Ascending aorta (tissue), 2 donors: ENCODE measurements at places on chromosomes 12 and 14.

DNA sequence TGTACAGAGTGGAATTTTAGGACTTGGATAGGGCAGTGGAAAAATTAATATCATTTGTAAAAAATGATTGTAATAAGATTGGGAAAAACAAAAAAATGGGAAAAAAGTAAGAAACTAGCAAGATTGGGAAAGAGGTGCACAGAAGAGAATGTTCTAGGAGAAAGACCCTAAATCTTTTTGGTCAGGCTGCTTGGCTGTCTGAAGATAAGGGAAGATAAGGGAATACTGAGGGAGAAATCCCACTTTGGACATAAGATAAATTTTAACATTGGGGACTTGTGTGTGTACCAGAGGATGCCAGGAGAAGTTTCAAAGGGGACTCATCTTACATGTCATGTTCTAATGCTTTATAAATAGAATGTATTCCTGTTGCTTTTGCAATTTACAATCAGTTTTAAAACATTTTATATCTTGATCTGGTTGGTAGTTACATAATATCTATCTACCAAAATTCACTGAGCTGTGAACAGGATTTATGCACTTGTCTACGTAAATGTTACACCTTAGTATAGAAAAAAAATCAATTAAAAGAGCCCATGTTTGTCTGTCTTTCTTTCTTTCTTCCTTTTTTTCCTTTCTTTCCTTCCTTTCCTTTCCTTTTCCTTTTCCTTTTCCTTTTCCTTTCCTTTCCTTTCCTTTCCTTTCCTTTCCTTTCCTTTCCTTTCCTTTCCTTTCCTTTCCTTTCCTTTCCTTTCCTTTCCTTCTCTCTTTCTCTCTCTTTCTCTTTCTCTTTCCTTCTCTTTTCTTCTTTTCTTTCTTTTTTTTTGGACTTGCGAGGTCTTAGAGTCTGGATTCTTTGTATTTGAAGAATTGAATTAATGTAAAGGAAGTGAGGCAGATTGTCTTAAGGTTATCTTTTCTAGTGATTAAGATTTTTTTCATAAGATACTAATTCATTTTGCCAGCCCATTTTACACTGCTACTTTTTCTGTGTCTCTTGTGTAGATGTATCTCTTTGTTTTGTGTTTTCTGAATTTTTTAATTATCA is 66.1 kb downstream of the KTN1 start:
- peaks cover 53% of the 10 kb centered on the region for H3K36me3 ChIP-seq
- no peak for DNase-seq
- H3K4me1 ChIP-seq = no peaks in the 10 kb centered on the region

DNA sequence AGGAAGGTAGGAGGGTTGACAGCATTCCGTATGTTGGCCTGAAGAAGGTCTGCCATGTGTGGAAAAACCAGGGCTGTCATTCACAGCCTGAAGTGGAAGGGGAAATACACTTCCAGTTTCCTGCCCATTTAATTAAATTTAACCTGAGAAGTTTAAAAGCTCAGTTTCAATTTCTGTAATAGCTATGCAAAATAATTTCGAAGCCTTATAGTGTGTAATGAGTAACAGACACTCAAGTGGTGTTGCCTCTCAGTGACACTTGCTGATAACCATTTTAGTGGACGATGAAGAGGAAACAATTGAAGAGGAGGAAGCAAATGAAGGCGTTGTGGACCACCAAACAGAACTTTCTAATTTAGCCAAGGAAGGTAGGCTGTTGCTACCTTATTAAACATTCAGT is 44.8 kb downstream of the EP400 start:
- DNase-seq = no peak
- H3K4me3 ChIP-seq = no peak overlapping the region
- H3K27me3 ChIP-seq = no peaks in the 10 kb centered on the region
- H3K4me1 ChIP-seq = no peaks in the 10 kb centered on the region

DNA sequence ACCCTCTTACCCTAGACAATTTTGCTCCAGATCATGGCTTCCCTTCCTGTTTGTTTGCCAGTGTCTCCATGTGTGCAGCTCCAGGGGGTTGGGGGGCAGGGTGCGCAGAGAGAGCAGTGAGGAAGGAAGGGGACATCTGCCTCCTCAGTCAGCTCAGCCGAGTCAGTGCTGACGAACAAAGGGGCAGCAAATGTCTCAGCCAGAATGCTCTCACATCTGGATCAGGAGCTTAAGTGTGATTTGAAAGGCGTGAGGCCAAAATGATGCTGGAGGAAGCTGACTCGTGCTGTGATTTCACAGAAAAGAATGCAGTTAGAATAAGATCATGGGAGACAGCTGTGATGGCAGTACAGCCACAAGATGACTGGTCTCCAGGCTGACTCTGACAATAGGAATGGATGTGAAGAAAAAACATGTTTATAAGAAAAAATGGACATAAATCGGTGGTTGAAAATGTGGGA is 27.1 kb upstream of the CDK17 start:
- no peaks in the 10 kb centered on the region for H3K36me3 ChIP-seq
- H3K4me3 ChIP-seq = no peak overlapping the region
- no peaks in the 10 kb centered on the region for H3K4me1 ChIP-seq
- no peak for DNase-seq
- peak overlapping the region; percentile 32 for H3K27ac ChIP-seq
- no peaks in the 10 kb centered on the region for H3K27me3 ChIP-seq

- no peaks in the 10 kb centered on the region for H3K4me1 ChIP-seq
- H3K27ac ChIP-seq = no peak overlapping the region
- H3K27me3 ChIP-seq = no peaks in the 10 kb centered on the region
- H3K4me3 ChIP-seq = no peak overlapping the region
Measured at GRCh38 chr12:14618983-14619382, 51.3 kb upstream of the PLBD1 start.

GRCh38 chr12:46517579-46517962 is 145.0 kb upstream of the SLC38A2 start:
- H3K36me3 ChIP-seq = no peaks in the 10 kb centered on the region
- no peak overlapping the region for H3K4me3 ChIP-seq
- DNase-seq = no peak
- no peak overlapping the region for H3K27ac ChIP-seq

- H3K4me3 ChIP-seq = peak overlapping the region; percentile 95
- H3K27ac ChIP-seq = peak overlapping the region; percentile 97
- peaks cover 8% of the 10 kb centered on the region for H3K4me1 ChIP-seq
- no peaks in the 10 kb centered on the region for H3K27me3 ChIP-seq
- DNase-seq = peak; percentile 68
Measured at GRCh38 chr12:52036587-52037171, 14.6 kb upstream of the NR4A1 start.

DNA sequence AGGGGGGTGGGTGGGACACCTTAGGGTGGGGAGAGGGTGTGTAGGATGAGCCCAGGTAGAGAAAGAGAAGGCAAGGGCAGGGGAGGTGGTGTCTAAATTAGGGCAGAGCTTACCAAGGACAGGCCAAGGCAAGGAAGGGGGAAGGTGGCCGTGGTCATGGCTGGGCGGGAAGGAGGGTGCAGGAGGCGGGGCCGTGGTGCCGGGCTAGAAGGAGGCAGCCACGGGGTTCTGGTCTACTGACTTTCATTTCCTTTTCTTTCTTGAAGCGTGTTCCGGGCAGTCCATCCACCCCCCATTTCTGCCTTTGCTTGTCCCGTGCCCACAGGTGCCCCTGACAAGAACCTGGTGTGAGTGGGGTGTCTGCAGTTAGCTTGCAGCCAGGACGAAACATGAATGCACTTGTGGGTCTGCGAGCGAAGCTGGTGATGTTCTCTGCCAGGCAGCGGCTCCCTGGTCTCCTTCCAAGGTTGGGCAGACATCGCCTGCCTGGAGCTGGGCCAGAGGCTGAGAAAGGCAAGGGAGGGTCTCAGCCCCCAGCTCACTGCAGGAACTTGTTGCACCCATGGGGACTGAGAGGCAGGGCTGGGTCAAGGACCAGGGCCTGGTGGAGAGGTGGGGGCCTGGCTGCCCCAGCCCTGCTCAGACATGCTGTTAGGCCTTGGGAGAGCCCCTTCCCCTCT is 58.2 kb downstream of the KIF26A start:
- no peak for DNase-seq
- no peak overlapping the region for H3K27ac ChIP-seq
- no peaks in the 10 kb centered on the region for H3K27me3 ChIP-seq
- H3K36me3 ChIP-seq = no peaks in the 10 kb centered on the region
- H3K4me3 ChIP-seq = no peak overlapping the region

DNA sequence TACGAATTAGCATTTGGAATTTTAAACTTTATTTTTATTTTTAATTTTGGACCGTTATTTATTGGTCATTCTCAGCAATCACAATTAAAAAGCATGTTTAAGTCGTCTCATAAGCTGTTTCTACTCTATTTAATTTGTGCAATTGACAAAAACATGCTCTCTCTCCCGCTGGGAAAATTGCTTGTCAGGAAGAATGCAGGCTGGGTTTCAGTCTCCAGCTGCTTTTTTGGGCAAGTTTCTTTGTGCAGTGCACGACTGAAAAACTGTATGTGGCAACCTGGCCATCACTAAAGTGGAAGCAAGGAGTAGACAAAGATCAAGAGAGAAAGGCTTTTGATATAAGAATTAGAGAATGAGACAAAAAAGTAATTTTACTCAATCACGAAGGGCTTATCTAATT is 941.5 kb upstream of the MDGA2 start:
- H3K27ac ChIP-seq = no peak overlapping the region
- H3K27me3 ChIP-seq = no peaks in the 10 kb centered on the region
- H3K4me3 ChIP-seq = no peak overlapping the region
- no peaks in the 10 kb centered on the region for H3K36me3 ChIP-seq
- no peak for DNase-seq

- no peak for DNase-seq
- no peaks in the 10 kb centered on the region for H3K36me3 ChIP-seq
- H3K27ac ChIP-seq = no peak overlapping the region
- H3K27me3 ChIP-seq = no peaks in the 10 kb centered on the region
- no peaks in the 10 kb centered on the region for H3K4me1 ChIP-seq
Measured at GRCh38 chr12:65707051-65707450, 117.2 kb upstream of the HMGA2 start.

DNA sequence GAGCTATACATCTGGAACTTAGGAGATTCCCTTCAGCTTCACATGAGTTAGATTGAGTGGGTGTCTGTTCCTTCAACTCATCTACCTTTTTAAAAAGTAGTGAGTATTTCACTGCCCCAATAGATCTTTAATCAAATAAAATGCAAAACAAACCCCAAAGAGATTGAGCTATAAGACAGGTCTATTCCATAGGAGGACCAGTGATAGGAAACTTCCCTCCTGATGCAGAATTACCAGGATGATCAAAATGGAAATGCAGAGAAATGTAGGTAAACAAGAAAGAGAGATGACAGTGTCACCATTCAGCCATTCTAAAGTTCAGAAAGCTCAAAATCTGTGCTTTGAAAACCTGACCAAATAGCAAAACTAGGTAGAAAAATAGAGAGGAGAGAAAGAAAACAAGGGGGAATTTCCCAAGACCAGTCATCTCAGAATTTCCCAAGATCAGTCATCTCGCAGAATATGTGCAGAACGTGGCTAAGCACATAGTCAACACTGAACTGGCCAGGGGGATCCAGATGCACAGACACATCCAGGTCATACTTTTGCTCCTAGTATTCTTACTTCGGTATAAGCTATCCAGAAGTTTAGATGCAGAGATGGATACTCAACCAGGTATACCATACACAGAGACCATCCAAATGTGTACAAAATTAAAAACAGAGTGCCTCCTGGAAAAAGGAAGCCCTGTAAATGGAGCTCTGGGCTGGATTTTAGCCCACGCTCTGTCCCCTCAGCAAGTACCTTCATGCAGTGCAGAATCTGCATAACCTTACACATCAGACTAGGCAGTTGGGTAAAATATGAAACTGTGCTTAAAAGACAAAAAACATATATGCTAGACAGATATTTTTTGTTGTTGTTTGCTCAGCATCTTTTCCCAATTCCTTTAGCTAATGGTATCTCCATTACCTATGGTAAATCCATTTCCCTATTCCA is 27.4 kb downstream of the SLC41A2 start:
- H3K36me3 ChIP-seq = no peaks in the 10 kb centered on the region
- peaks cover 11% of the 10 kb centered on the region for H3K4me1 ChIP-seq
- no peak overlapping the region for H3K4me3 ChIP-seq

GRCh38 chr12:111368291-111368787 is 556 bp downstream of the PHETA1 start:
- DNase-seq = no peak
- no peaks in the 10 kb centered on the region for H3K27me3 ChIP-seq
- H3K4me1 ChIP-seq = peaks cover 9% of the 10 kb centered on the region
- peak overlapping the region; percentile 67 for H3K27ac ChIP-seq
- peak overlapping the region; percentile 79 for H3K4me3 ChIP-seq
- peaks cover 8% of the 10 kb centered on the region for H3K36me3 ChIP-seq

DNA sequence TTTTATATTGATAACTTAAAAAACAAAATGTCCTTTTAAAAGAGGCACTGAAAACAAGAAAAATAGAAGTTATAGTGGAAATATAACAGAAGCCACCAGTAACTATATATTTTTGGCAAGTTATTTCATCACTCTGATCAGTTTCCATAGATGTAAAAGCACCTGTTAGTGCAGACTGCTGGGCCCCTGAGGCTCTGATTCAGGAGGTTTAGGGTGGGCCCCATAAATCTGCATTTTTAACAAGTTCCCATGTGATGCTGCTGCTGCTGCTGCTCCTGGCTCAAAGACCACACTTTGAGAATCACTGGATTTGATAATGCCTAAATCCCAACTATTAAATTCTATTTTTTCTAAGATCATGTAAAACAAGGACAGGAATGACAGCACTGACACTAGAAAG is 251.1 kb downstream of the MED13L start:
- no peak for DNase-seq
- no peaks in the 10 kb centered on the region for H3K27me3 ChIP-seq
- H3K4me1 ChIP-seq = no peaks in the 10 kb centered on the region
- no peak overlapping the region for H3K4me3 ChIP-seq
- no peaks in the 10 kb centered on the region for H3K36me3 ChIP-seq

GRCh38 chr14:24839617-24840203 is 205.7 kb upstream of the GZMB start:
- no peaks in the 10 kb centered on the region for H3K27me3 ChIP-seq
- DNase-seq = no peak
- H3K36me3 ChIP-seq = no peaks in the 10 kb centered on the region
- no peak overlapping the region for H3K4me3 ChIP-seq

DNA sequence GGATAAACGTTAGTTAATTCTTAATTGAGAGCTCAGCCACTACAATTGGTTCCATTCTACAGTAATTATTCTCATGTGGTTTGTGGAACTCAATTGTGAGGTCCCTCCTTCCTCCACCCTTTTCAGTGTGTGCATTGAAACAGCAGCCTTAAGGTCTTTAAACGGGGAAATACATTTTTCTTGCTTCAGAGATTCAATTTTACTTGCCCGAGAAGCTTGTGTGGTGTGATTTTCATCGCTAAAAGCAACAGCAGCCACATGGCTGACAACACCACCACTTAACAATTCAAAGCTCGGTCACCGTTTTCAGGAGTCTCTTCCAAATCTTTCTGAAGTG is 733 bp upstream of the PPFIBP1 start:
- peaks cover 3% of the 10 kb centered on the region for H3K4me1 ChIP-seq
- H3K4me3 ChIP-seq = peak overlapping the region; percentile 79
- H3K27ac ChIP-seq = peak overlapping the region; percentile 90
- no peaks in the 10 kb centered on the region for H3K27me3 ChIP-seq
- no peaks in the 10 kb centered on the region for H3K36me3 ChIP-seq

DNA sequence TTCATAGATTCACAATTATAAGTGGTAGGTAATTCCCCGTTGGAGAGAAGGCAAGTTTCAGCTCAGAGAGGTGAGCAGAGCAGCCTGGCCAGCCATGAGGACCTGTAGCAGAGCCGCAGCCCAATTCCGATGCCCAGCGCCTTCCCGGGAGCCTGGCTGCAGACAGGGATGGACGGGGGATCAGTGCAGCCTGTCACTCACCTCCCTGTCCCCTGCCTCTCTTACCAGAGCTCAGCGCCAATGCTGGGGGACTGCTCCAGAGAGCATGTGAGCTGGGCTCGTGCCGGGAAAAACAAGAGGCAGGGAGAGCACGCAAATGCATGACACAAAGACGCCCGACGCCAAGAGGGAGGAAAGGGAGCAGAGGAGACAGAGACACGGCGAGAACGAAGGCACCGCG is 231.9 kb downstream of the BCL11B start:
- DNase-seq = peak; percentile 61
- no peaks in the 10 kb centered on the region for H3K36me3 ChIP-seq
- H3K4me3 ChIP-seq = no peak overlapping the region
- H3K27me3 ChIP-seq = no peaks in the 10 kb centered on the region
- H3K4me1 ChIP-seq = peaks cover 6% of the 10 kb centered on the region
- H3K27ac ChIP-seq = peak overlapping the region; percentile 69
